ENCODE measurements at places on chromosomes 13 and 19.

- DNase-seq: no peak
Observed at GRCh38 chr13:36981156-36981743, 17.9 kb downstream of the ALG5 start.

DNA sequence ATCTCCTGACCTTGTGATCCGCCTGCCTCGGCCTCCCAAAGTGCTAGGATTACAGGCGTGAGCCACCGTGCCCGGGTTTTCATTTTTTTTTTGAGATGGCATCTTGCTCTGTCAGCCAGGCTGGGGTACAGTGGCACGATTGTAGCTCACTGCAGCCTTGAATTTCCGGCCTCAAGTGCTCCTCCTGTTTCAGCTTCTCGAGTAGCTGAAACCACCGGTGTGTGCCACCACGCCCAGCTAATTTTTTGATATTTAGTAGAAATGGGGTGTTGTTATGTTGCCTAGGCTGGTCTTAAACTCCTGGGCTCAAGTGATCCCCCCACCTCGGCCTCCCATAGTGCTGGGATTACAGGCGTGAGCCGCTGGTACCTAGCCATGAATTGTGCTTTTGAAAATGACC lies 5.9 kb downstream of the ADAT3 start:
- no peak for DNase-seq

DNA sequence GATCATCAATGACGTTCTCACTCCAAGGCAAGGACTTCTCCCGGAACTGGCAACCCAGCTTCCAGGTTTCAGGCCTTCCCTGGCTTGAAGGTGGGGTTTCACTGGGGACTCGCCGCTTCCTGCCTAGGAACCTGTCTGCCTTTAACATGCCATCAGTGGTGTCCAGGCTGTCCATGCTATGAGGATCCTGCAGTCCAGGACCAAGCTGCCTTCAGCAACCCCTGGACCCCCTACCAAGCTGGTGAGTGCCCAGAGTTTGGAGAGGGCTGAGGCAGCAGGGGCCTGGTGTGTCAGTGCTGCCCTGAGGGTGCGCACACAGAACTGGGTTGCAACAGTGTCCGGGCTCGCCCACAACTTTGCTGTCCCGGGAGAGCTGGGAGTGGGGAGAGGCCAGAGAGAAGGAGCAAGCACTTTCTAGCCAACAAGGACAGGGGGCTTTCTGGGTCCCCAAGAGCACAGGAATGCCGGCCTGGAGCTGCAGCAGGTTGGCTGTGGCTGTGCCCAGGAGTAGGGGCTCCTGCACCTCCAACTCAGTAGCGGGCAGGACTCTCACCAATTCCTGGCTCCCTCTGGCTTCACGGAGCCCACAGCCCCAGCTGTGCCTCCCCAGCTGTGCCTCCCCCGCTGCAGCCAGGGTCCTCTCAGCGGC lies 1563.2 kb upstream of the MIR17HG start:
- DNase-seq: no peak

GRCh38 chr13:42047561-42048341 lies 697 bp upstream of the DGKH start:
- no peak for DNase-seq

Data from T1000 (cell line).